ENCODE measurements at places on chromosomes 7 and 10.

DNA sequence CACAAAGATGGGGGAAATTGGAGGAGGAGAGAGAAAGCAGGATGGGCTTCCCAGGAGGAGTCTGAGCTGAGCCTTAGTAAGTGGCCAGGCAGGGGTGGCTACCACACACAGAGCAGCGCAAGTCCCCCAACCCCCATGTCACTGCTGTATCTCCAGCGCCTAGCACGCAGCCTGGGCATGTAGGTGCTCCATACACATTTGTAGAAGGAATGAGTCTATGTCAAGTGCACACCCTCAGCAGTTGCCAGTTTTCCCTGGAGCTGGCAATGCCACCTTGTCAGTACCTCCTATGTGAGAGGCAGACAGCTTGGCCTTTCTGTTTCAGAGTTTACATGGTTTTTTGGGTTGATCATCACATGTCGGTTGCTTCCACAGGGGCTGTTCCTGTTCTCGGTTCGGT is 116.1 kb downstream of the CLEC2L start:
- no peak for DNase-seq

- no peak for DNase-seq
Observed at GRCh38 chr7:68613405-68613804, 984.9 kb upstream of the AUTS2 start.

DNA sequence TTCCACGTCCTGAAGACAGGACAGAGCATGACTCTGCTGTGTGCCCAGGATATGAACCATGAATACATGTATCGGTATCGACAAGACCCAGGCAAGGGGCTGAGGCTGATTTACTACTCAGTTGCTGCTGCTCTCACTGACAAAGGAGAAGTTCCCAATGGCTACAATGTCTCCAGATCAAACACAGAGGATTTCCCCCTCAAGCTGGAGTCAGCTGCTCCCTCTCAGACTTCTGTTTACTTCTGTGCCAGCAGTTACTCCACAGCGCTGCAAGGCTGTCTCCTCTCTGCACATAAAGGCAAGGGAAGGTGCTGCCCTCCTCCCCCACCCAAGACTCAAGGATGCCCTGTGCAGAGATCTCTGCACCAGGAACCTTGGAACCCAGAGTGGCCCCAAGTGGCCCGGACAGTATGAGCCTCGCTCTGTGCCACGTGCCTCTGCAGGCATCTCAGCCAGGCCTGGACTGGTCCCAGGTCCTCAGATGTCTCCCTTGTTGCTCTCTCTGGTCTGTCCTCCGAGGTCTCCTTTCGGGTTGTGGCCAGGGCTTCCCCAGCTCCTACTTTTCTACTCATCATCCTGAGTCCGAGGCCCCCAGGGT is 230.3 kb upstream of the PRSS58 start:
- DNase-seq: no peak

DNA sequence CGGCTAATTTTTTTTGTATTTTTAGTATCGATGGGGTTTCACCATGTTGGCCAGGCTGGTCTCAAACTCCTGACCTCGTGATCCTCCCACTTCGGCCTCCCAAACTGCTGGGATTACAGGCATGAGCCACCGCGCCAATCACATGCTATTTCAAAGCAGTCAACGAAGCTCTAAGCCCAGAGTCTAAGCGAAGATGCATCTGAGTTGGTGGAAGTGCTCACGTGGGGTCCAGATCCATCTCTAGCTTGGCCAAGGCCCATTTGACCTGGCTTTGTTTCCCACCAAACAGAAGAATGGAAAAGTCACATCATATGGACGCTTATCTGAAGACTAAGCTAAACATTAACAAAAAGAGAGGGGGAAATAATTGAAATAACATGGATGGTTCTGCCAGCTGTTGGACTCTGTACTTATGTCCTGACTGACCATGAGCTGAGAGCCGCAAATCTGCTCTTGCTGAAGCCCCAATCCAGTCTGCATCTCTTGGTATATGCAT is 3.8 kb upstream of the GTF2I start:
- no peak for DNase-seq

Measured in stimulated activated CD8-positive, alpha-beta memory T cell treated with anti-CD3 and anti-CD28 coated beads, Interleukin-12 subunit alpha, Interleukin-12 subunit beta, amount 100 ng/mL, for 4 hours (primary cell).